ENCODE measurements at places on chromosomes 7 and 10. TPM values are rescaled to one million over a fixed set of nuclear protein-coding genes. Genes with fewer than 3 reads are reported as not detected.

- no peaks in the 10 kb centered on the region for H3K4me1 ChIP-seq
- no peaks in the 10 kb centered on the region for H3K36me3 ChIP-seq
- no peak overlapping the region for H3K4me3 ChIP-seq
- DNase-seq, result no peak
- no peak overlapping the region for H3K27ac ChIP-seq
Observed at GRCh38 chr10:98030991-98031431, 590 bp upstream of the CRTAC1 start.

GRCh38 chr7:150371131-150371995 lies 2.7 kb downstream of the REPIN1 start:
- no peak for DNase-seq
- H3K27me3 ChIP-seq, result no peaks in the 10 kb centered on the region
- peak overlapping the region; percentile 42 for H3K27ac ChIP-seq
- peaks cover 5% of the 10 kb centered on the region for H3K4me1 ChIP-seq
- peaks cover 35% of the 10 kb centered on the region for H3K36me3 ChIP-seq
- no peak overlapping the region for H3K4me3 ChIP-seq

DNA sequence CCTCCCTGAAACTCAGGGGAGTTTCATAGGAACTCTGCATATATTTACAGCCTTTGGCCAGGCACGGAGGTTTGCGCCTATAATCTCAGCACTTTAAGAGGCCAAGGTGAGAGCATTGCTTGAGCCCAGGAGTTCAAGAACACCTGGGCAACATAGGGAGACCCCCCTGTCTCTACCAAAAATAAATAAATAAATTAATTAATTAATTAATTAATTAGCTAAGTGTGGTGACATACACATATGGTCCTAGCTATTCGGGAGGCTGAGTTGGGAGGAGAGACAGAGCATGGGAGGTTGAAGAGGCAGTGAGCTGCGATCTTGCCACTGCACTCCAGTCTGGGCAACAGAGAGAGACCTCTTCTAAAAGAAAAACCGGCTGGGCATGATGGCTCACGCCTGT lies 9.4 kb upstream of the LEP start:
- no peaks in the 10 kb centered on the region for H3K36me3 ChIP-seq
- no peaks in the 10 kb centered on the region for H3K27me3 ChIP-seq
- no peak overlapping the region for H3K4me3 ChIP-seq
- no peak overlapping the region for H3K27ac ChIP-seq
- no peak for DNase-seq

The KLHL7 gene
- total RNA-seq, result 17.9 TPM

The AGMO gene
- not detected for total RNA-seq

All from MCF 10A (cell line).